KBM-7 (cell line): ENCODE measurements at places on chromosomes 16 and 17.

DNA sequence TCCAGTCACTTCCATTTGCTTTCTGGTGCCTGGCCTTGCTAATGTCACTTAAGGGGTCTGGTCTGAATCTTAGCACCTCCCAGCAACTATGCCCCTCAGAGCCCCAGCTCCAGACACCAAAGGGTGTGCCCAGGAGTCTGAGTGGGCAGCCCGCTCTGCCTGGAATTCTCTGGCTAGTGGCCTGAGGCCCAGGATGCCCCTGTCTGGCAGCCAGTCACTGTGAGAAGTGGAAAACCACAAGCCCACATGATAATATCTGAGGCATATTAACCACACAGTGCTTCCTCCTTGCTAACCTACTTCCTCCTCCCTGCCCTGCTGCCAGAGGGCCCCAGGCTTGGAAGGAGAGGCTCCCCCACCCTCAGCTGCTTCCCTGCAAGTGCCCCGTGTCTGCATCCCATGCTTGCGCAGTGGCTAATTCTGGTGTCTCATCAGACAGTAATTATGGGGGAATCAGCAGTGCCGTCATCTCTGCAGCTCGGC, 14.0 kb downstream of the SRCIN1 start:
- DNase-seq = peak; percentile 84

GRCh38 chr17:74513987-74514631, 17.2 kb downstream of the CD300LB start:
- peak; percentile 56 for DNase-seq

- DNase-seq = no peak
Measured at GRCh38 chr16:8892101-8892575, 10.0 kb downstream of the LITAFD start.

- peak; percentile 84 for DNase-seq
Measured at GRCh38 chr17:27526604-27527002, 70.4 kb downstream of the KSR1 start.

- DNase-seq = peak; percentile 43
Measured at GRCh38 chr17:76909971-76910760, 42.0 kb downstream of the MGAT5B start.

DNA sequence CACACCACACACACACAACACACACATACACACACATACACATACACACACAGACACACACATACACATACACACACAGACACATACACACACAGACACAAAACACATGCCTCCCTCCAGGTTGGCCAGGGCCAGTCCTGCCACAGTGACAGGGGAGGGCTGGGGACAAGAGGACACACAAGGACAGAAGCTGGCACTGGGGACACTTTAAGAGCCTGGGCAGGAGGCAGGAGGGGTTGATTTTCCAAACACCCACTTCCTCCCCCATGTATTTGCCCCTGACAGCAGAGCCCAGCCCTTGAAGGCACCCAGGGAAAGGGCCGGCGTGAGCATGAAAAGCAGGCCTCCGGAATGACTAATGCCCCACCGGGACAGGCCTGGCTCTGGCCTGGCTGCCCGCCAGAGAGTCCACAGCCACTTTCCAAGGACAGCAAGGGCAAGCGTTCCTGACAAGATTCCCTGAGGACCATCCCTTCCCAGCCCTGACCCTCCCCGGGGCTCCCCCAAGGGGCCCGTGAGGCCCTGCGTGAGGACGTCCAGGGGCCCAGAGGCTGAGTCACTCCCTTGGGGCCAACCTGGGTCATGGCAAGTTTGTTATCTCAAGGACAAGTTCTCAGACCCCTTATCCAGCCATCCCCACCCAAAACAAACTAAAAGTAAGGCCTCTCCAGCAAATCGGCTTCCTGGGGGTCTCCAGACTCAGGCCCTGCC, 235.6 kb downstream of the ZNF423 start:
- no peak for DNase-seq

DNA sequence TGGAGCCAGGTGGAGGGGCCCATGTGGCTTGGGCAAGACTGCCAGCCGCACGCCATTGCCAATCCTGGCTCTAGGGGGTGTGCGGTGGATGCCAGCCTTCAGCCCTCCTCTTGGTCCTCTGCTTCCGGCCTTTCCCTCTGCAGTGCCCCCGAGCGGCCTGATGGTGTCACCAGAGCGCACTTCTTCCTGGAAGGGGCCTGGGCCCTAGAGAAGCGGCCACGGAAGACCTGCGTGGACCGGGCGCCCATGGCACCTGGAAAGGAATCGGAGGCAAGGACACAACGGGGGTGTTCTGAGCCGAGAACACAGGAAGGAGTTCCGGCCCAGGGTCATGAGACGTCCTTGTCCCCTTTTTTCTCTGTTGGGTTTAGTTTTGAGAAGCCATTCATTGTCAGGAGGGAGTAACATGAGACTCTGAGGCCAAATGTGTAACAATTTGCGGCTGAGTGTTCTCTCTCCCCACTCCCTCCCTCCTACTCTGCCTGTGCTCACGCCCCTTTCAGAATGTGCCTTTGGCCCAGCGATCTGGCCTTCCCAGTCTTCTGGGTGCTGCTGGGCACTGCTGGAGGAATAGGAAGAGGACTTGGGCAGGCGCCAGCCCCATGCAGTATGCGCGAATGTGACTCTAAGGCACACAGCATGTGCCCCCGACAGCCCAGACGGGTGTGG, 92.8 kb downstream of the IRX3 start:
- peak; percentile 95 for DNase-seq

DNA sequence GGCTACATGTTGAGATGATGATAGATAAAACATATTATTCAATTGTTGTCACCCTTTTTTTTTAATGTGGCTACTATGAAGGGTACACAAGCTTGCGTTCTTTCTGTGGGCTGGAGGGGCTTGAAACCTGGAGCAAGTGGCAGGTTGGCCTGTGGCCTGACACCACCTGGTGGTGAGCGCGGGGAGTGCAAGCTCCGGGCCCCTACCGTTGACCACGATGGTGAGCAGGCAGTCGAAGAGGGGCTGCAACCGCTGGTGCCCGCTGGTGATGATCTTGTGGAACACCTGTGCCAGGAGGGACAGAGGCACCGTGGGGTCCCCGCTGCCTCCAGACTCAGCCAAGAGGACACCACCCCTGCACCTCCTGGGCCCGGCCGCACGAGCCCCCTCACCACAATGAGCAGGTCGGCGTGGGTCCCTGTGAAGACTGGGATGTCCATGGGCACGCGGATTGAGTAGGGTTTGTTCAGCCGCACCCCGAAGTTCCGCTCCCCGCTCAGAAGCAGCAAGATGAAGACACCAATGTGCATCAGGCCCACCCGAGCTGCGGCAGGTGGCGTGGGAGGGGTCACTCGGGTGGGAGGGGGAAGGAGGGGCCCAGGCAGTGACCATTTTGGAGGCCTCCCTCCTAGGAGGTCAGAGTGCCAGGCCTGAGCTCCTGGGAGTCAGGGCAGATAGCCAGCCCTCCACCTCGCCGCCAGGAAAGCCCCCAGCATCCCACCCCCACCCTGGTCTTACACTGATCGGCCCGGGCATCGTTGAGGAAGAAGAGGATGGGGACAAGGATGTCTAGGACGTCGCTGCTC, 14.4 kb downstream of the HID1 start:
- peak; percentile 78 for DNase-seq

DNA sequence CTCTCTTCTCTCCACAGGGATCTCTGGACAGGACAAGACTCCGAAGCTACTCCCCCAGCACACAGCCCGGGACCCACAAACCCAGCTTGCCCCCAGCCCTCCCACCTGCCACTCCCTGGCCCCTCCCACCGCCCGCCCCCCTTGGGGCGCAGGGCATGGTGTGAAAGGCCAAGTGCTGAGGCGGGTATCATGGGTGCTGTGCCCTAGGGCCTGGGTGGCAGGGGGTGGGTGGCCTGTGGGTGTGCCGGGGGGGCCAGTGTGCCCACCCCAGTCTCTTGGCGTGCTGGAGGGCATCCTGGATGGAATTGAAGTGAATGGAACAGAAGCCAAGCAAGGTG, 11.4 kb downstream of the THRA start:
- no peak for DNase-seq

DNA sequence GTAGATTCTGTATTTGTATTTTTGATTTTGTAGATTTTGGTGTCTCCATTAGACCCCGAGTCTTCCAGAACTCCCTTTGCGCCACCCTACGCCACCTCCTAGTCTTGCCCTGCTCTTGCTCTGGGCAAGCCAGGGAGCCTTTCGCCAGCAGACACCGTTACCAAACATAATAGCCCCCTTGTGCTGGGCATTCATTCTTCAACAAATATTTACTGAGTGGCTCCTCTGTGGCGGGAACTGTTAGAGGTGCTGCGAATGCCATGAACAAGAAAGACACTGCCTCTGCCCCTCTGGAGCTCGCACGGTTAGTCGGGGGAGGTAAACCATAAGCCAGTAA, 841 bp upstream of the GPT2 start:
- DNase-seq = no peak

- DNase-seq = peak; percentile 76
Measured at GRCh38 chr17:59004338-59005111, 102.2 kb downstream of the TRIM37 start.

GRCh38 chr17:79664930-79665737, 54.3 kb upstream of the RBFOX3 start:
- no peak for DNase-seq

- peak; percentile 59 for DNase-seq
Measured at GRCh38 chr16:84065536-84066132, 23.0 kb upstream of the SLC38A8 start.

- no peak for DNase-seq
Measured at GRCh38 chr16:11212798-11213196, 43.2 kb downstream of the SOCS1 start.

DNA sequence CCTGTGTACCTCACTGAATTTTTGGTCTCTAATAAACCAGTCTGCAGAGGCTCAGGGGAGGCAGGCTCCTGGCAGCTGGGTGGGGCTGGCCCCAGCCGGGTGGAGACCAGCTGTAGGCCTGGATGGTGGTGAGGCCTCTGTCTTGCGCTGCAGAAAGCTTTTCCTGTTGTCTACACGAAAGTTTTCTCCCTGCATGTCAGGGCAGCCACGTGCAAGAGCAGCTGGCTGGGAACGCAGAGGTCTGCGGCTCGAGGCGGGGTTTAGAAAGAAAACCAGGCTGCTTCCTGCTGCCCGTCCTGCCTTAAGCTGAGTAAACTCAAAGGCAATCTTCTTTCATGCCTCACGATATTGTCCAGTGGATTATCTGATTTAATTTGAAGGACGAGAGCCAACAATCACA, 2.4 kb downstream of the SERPINF1 start:
- peak; percentile 82 for DNase-seq

DNA sequence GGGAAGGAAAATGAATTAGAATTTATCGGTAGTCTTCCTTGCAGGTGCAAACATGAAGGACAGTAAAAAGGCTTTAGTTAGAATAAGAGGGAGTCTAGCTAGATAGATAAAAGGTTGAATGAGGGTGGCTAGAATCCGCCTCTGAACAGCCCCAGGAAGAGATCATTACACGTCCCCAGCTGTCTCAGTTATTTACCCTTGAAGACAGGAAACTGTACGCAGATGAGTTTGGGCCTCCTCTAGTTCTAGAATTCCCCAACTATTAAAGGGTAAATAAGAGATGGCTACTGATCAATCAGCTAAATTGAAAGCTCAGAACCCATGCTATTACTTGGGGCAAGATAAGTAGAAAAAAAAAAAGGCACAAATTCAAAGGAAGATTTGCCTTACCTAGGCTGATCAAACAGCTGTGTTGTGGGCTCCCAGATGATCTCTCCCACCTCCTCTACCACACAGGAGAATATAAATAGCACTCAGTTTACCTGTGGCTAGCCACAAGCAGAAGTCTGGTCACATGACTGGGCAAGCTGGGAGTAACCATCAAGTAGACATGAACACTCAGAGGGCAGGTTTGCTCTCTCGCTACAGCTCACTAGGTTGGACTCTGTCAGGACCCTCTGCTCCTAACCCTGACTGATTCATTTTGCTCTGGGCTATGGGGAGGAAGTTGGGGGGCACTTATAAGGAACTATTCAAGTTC, 17.0 kb downstream of the FAM117A start:
- peak; percentile 42 for DNase-seq

- DNase-seq = no peak
Measured at GRCh38 chr17:82237083-82237745, 8.4 kb downstream of the SLC16A3 start.

DNA sequence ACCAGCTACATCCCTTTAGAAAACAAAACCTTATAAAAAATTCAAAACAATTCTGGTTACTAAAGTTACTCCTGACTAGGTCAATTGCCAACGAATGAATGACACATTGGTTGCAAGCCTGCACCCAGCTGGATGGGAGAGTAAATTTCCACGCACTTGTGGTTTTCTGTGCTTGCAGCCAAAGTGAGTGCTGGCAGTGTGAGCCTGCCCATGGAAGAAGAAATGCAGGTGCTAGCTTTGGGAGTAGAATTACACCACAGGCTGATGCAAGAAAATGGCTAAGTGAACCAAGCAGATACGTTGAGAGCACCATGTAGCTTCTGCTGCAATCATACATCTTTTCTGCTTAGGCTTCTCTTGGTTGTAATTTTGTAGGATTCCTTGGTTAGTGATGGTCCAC, 74.6 kb downstream of the SYCE1L start:
- DNase-seq = no peak

GRCh38 chr16:89189358-89190025, 10.8 kb downstream of the SLC22A31 start:
- no peak for DNase-seq

DNA sequence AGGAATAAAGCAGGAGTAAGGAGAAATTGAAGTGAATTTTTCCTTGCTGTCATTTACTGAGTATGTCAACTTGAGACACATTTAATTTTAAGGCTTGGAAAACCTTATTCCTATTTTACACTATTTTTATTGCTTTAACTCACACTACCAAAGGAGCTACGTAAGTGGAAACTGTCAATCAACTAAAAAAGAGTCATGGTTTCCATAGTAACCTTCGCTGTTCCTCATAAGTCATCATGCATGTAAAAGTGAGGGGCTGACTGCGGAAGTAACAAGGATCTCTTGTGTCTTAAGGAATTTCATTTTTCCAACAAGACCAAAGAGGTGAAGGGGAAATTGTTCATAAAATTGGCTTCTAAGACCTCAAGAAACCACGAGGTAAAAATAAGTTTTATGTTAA, 516.2 kb upstream of the CA10 start:
- no peak for DNase-seq

GRCh38 chr17:3485481-3486068, 9.8 kb downstream of the ASPA start:
- DNase-seq = no peak

DNA sequence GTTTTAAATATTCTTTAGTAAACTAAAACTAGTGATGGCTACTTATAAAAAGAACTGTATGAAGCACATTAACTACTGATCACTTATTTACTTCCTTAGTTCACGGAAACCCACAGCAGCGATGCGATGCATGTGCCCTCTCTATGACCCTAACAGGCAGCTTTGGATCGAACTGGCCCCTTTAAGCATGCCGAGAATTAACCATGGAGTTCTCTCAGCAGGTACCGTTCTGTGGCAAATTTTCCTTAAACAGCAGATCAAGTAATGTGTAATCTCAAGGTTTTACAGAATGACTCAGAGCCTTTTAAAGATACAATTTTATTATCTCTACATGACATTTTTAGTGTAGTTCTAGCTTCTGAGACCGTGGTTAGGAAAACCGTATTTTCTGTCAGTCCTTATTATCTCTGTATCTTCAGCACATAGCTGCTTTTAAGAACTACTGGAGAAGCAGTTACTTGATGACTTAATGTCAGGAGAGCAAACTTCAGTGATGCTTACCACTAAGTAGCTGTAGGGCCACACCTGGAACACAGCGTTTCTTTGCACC, 43.0 kb downstream of the GAN start:
- no peak for DNase-seq
